ENCODE measurements at places on chromosomes 3 and 15.

- no peak for DNase-seq
Measured at GRCh38 chr3:55434789-55435188, 52.3 kb downstream of the WNT5A start.

DNA sequence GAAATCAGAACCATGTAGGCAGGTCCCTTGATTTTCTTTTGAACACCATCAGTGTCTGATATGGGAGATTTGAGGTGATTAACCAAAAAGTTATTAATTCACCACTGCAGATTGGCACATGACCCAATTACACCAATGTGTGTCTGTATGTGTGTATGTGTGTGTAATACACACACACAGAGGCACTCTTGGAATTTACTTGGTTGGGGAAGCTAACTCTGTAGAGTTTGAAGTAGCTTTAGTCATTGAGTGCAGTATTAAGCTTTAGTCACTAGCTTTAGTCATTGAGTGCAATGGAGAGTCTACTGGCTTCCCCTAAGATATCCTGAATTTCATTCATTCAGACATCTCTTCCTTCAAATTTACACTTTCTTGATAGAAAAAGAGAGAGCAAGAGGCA, 109.4 kb upstream of the C15orf61 start:
- DNase-seq, result no peak

DNA sequence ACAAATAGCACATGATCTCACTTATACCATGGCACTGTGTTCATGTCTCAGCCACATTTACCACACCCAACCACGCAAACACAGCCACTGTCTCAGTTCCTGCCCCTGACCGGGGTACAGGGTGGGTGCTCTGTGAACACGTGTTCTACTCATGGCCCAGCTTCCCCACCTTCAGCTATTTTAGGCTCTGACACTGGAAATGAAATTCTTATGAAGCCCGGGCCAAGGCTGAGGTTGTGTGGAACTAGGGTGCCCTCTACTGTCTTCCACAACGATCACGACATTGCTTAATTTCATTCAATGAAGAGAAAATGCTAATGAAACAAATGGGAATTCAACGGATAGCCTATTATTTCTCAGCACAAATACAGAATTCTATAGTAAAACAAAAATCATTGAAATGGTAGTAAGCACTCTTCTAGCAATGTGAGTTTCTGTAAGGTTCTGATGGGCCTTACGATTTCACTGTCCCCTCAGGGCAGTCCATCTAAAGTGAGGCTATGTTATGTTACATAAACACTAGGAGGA, 2.1 kb upstream of the GABRA5 start:
- DNase-seq, result peak; percentile 68

GRCh38 chr15:69232765-69233164, 65.9 kb upstream of the PAQR5 start:
- DNase-seq, result no peak

DNA sequence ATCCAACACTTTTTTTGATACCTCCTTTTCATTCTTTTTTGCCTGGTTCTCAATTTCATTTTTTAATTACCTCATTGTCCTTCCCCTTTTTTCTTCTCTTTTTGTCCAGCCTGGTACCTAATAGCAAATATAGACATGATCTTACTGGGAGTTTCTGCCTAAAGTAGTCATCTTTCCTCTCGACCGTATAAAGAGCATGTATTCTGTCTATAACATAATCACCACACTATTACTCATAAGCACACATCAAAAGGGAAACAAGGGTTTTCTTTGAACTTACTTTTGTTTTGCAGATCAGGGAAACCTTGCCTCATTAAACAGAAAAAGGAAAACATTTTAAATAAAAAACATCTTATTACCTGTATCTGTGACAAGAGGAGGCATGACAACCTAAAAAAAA, 33.0 kb downstream of the FAM98B start:
- DNase-seq, result no peak

DNA sequence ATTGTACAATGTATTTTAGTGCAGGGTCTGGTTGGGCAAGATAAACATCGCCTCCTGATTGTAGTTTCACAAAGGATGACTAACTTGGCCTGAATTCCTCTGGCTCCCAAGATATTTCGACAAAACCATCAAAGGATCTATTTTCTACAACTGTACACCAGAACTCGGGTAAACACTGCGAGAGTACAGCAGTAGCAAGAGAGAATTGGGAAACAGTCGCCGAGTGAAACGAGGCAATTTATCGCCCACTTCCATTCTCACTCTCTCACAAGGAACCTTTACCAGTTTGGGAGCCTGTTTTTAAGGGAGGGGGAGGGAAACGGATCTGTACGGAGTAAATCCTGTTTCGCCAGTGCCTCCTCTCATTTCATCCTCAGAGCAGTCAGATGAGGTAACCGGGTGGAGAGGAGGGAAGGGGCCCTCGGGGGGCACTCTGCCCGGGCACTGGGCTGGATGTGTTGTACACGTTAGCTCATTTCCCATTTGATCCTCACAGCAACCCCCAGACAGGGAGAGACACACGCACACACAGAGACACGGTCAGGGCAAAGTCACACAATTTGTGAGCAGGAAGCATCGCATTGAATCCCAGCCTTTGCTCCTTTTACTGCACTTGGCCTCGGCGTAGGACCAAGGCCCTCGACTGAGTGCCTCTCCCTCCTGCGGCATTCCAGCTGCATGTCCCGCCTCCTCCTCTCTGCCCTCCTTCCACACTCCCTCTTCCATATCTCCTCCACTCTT, 120.1 kb downstream of the LIPC start:
- no peak for DNase-seq

GRCh38 chr15:92391640-92392039, 2.0 kb upstream of the ST8SIA2 start:
- no peak for DNase-seq

- DNase-seq, result no peak
Measured at GRCh38 chr3:63724987-63725386, 72.5 kb downstream of the SNTN start.

DNA sequence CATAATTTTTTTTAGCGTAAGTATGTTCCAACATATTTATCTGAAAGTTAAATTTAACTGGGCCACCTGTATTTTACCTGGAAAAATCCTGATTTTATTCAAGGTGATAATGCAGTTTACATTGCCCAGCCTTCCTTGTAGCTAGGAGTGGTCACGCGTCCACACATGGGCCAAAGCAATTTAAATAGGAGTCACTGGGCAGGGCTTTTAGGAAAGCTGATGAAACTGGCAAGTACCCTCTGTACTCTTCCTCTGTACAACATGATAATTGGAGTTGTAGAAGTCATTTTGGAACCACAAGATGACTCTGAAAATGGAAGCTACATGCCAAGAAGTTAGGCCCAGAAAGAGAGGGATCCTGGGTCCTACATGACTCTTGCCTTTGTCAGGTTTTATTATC, 9.5 kb downstream of the BTD start:
- no peak for DNase-seq

GRCh38 chr3:102866845-102867244, 432.0 kb downstream of the ZPLD1 start:
- no peak for DNase-seq
